HepG2 (cell line): ENCODE measurements at places on chromosomes 16 and 17. TPM values are rescaled to one million over a fixed set of nuclear protein-coding genes. Genes with fewer than 3 reads are reported as not detected.

DNA sequence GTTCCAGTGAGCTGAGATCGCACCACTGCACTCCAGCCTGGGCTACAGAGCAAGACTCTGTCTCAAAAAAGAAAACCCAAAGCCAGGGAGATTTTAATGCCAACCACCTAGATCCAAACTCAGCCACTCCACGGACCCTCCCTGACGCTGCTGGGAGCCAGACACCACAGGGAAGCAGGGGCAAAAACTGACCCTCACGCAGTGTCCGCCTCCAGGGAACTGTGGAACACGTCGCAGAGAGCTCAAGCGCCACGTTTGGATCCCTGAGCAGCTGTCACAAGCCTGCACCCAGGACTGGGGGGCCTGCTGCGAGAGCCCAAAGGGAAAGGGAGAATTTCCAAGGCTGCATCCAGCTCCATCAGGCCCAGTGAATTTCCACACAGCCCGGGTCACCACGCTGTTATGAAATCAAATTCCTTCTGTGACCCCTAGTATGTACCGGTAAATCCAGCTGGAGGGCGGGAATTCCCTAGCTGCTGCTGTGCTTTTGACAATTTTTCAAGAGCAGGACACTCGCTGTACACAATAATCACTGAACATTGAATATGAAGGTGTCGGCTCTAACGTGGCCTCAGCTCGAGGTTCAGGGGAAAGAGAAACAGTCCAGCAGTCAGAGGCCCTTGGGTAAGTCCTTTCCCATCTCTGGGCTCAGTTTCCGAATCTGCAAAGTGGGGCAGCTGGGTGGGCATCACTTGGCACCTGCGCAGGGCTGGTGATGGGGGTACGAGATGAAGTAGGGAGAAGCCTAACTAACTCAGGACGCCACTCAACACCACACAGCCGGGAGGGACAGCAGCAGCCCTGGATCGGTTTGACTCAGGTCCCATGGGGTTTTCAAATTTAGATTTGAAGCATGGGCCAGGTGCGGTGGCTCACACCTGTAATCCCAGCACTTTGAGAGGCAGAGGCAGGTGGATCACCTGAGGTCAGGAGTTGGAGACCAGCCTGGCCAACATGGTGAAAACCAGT lies 8.6 kb downstream of the CARHSP1 start:
- DNase-seq, result peak; percentile 96

Gene TNK1
- total RNA-seq, result 1.7 and 2.0 TPM in 2 replicates

Gene TBX2
- 10.2 and 15.3 TPM in 2 replicates for total RNA-seq

DNA sequence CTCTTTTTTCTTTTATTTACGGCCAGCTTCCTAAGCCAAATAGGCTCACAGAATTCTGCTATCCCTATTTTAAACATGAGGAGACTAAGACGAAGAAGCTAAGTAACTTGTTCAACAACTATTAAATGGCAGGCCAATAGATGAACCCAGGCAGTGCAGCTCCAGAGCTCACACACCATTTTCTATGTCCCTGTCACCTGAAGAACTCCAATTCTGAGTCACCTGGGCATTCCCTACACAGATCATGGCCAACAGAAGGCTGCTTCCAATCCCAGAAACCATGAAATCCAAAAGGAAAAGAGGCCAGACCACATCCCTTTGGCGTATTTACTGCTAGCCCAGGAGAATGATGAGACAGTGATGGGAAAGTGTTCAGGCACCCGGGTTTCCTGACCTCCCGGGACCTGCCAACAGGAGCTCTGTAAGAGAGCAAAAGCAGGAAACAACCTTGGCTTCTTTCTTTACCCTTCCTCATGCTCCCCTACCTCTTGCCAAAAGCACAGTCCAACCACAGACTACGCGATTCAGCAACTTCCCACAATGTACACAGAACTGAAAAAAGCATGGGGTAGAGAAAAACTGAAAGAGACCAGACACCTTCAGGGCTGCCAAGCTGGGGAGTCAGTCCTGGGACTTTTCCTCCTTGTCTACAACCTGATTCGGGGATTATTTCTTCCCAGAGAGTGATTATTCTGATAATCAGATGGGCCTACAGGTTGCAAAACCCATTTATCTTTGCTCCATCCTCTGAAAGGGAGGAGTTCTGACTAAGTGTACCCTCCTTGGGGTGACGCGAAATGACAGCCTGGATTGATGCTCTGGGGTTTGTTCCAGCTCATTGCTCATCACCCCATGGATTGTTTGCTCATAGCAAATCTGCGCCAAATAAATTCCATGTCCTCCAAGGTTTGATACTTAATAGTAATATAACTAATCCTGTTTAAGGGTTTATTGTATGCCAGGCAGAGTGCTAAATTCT lies 47.8 kb upstream of the HAS3 start:
- no peak for DNase-seq

DNA sequence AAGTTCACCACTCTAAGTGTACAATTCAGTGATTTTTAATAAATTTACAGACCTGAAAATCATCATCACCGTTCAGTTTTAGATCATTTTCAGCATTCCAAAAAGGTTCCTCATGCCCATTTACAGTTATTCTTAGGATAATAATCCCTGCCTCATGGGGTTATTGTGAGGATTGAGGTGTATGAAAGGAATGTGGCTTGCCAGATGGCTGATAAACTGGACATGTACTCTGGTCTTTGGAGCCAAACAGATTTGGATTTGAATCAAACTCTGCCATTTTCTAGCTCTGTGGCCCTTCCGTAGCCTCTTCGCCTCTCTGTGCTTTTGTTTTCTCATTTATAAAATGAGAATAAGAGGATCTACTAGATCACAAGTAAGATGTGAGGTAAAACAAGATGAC lies 53.9 kb upstream of the GPRC5B start:
- DNase-seq, result no peak

GRCh38 chr17:49585422-49586027 lies 9.9 kb downstream of the NXPH3 start:
- no peak for DNase-seq

Gene CEP295NL
- not detected in 2 replicates for total RNA-seq

- DNase-seq, result no peak
Observed at GRCh38 chr16:80058214-80058613, 457.7 kb upstream of the MAF start.

- DNase-seq, result no peak
Observed at GRCh38 chr16:50809561-50809960, 67.7 kb downstream of the CYLD start.

DNA sequence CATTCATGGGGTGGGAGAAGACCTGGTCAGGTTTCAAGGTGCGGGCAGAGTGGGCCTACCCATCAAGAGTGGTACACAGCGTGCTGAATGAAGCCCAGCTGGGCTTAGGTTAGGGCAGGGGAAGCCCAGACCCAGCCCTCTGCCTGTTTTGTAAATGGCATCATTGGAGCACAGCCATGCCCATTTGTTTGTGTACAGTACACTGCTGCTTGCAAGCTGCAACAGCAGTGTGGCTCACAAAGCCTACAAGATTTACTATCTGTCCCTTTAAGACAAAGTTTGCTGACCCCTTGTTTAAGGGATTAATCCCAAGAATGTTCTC lies 230.1 kb upstream of the TNRC6C start:
- DNase-seq, result no peak
